ENCODE measurements at places on chromosomes 3 and 15.

DNA sequence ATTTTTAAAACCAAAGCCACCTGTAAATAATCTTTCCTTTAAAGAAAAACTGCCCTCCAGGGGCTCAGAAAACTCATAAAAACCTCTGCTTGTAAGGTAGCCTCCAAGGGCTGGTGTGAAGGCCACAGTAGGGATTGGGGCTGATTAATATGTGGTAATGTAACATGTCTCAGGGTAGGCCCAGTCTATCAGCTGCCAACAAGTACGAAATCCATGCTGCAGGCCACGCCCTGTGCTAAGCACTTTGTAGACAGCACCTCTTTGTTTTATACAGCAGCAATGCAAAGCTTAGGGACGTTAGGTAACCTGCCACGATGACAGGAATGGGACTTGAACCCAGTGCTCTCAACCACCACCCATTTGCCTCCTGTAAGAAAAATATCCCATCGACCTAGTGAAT, 65.6 kb upstream of the PRICKLE2 start:
- DNase-seq, result no peak

DNA sequence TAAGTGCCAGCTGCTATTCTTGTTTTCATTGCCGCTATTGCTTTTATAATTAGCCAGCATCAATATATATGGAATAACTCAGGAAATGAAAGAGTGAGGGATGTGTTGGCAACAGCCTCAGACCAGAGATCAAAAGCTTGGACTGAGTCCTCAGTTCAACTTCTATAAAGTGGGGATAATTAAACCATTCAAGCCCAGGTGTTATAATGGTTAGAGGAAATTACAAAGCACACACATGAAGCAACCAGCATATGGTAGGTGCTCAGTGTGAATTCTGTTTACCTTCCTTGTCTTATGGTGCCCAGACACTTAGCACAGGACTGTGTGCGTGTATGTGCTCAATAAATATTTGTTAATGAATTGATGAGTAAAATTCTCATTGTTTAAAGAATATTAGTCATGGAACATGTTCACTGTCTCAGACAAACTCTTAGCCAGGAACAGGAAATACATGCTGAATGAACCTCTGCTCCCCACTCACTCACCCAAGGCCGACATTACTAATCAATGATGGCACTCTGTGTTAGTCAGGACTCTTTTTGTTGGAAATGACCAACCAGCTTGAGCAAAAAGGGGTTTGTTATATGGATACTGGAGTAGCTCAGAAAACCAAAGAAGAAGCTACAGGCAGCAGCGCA, 16.7 kb upstream of the CCDC174 start:
- no peak for DNase-seq

GRCh38 chr3:101509281-101509680, 3.7 kb downstream of the SENP7 start:
- no peak for DNase-seq

DNA sequence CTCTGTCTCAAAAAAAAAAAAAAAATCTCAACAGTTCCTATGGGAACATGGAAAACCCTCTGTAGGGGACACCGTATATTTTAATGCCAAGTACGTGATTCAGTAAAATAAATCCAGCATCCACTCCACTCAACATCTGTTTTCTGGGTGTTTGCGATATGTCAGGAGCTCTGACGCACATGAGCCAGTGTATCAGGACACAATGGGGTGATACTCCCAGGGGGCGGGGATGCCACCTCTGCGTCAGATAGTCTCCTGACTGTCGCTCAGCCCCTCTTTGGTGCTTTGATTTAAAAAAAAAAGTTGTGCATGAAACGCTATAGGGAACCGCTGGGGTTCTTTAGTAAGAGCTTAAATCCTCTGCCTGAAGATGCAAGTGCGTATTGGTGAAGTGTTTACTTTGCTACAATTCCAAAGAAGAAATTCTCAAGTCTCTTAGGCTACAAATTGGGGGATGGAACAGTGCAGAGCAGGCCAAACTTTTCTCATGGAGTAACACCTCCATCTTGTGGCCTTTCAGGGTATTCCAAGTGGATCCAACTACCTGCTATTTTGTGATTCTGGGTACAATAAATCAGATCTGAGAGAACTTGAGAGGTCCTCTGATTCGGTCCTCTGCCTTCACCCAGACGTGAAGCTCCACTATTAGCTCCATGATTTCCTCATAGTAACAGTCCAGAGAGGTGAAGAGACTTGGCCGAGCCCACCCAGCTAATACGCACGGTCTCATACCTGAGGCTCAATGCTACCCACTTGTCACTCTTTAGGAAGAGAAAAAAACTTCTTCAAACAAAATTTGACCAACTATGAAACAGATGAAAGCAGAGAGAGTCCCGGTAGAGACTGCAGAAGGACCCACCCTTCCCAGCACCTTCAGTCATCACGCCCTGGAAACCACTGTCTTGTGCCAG, 9.3 kb upstream of the NR2E3 start:
- no peak for DNase-seq

DNA sequence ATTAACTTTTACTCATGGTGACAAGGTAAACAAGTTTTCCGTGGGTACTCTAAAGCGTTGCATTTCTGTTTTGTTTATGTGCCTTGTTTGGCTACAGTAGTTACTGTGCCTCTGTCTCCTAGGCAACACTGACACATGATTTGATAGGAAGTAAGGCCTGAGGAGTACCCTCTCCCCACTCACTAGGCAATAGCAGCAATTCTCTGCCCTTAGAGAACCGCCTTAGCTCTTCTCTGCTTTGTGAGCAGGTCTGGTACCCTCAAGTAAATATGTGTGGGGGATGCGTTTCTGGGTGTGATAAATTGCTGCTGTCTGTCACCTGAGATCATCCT, at the start of gene IL5RA:
Gene IL5RA, minus strand, starts transcription at position 76 of the 332 bp plus-strand sequence. CDS start 5,390 bp downstream, outside the sequence.
- DNase-seq, result no peak

DNA sequence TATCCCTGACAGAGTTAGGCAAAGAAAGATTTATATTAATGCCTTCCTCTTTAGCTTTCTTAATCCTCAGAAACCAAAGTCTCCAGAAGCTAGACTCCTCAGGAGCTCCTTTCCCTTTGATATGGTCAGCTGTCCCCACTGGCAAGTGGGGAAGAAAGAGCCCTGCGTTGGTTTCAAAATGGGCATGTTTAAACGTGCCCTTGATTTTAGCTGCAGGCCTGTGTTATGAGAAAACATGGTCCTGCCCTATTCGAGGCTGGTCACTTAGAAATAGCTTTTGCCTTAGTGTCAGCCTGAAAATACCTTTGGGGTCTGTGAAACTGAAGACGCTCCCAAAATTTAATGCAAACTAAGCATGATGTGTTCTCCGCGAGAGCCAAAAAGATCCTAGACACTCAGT, 135.5 kb upstream of the RARB start:
- no peak for DNase-seq

DNA sequence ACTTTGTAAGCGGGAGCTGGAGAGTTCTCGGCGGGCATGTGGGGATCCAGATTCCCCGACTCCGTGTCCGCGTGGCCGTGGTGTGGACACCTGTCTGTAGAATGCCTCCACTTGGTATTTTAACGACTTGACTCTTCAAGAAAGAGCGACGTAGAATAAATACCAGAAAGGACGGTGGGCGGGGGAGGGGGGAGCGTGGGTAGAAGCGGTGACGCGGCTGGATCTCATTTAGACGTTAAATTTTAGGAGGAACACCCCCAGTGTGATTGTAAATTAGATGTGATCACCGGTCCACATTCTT, 620 bp upstream of the PYGO1 start:
- no peak for DNase-seq

DNA sequence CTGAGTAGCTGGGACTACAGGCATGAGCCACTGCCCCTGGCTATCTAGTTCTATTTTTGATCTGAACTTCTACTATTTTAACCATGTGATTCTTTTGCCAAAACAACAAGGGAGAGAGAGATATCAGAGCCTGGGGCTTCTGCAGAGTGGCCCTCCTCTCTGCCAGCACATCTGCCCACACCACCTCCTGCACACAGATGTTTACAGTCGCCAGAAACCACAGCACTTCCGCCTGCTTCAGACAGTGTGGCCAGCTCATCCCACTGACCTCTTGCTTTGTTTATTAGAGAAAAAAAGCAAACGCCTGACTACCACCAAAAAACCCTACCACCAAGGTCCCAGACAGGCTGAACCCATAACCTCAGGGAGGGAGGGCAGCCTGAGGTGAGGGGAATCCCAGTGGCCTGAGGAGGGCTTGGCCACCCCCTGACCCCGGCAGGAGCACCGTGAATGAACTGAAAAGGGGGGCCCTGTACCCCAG, 85.9 kb upstream of the ABHD2 start:
- no peak for DNase-seq

DNA sequence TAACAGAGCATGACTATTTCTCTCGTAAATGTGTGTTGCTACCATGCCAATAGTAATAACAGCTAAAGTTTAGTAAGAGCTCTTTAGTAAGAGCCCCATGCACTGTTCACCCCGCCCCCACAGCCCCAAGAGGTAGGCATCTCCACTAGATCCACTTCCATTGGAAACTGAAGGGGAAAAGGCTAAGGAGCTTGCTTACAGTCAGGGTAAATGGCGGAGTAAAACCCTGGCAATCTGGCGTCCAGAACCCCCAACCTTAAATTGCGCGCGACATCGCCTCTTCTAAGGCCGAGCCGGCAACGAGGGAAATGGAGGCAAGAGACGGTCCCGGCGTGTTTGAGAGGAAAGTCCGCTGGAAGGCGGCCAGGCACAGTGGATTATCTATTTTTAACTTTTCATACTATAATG, 654 bp upstream of the C3orf38 start:
- DNase-seq, result peak; percentile 67

DNA sequence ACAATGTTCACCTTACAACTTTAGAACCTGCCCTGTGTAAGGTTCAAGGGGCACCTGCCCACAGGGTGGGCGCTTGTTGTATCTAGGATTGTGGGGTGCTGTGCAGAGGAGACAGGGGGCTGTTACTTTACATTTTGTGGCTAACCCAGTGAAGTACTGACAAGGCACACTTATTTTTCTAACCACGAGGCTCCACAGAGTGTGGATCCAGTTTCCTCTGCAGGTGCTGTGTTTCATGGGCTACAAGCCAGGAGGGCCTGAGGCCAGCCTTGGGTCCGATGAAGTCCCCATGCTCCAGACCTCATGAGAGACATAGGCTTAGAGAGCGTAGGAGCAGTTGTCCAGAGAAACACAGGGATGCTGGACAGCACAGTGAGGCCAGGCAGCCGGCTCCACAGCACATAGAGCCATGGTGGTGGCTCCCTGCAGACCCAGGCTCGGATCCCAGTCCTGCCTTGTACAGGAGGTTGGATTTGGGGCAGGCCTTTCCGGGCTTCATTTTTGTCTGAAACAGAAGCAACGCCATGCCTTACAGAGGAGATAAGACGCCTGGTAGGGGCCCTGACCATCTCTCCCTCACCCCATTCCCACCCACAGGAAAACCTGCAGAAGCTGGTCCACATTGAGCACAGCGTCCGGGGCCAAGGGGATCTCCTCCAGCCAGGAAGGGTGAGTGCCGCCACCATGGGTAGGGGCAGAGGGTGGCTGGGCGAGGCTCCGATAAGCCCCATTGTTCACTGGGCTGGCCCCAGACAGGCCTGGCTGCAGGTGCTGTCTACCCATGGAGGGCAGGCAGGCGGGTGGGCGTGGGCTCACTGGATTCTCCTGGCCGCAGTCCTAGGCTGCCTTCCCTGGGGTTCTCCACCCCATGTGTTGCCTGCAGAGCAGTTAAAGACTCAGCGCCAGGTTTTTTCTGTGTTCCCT, 40.1 kb upstream of the NR2C2 start:
- DNase-seq, result no peak

GRCh38 chr3:114624047-114624445, 330.2 kb downstream of the TIGIT start:
- DNase-seq, result no peak

DNA sequence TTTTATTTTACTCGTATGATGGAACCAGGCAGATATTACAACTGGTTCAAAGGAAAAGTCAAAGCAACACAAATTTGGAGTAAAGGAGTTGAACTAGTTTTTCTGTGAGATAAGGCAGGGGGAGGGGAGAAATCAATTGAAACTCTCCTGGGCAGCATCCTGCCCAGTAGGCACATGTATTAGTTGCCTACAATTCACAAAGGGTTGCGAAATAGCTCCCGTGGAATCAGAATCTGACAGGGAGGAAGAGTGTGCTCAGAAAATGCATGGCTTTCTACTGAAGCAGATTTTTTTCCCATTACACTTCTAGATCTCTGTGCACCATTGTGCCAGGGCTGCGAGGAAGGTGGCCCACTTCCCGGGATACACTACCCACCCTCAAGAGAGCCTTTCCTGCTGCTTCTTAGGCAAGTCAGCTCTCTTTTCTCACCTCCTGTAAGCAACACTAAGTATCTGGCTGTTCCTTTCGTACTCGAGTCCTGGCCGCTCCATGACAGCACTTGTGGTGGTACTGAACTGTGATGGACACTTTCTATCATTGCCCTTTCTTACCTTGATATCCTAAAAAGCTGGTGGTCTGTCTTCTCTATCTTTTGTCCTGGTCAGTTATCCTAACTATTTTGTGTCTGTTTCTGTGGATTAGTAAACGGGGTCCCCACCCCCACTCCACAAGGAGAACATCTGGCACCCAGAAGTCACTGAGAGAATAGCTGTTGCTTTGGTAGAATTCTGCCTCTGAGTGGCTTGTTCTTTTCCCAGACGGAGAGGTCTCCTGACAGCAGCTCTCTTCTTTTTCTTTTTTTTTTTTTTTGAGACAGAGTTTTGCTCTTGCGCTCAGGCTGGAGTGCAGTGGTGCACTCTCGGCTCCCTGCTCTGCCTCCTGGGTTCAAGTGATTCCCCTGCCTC, 74.8 kb downstream of the RPL39L start:
- no peak for DNase-seq

DNA sequence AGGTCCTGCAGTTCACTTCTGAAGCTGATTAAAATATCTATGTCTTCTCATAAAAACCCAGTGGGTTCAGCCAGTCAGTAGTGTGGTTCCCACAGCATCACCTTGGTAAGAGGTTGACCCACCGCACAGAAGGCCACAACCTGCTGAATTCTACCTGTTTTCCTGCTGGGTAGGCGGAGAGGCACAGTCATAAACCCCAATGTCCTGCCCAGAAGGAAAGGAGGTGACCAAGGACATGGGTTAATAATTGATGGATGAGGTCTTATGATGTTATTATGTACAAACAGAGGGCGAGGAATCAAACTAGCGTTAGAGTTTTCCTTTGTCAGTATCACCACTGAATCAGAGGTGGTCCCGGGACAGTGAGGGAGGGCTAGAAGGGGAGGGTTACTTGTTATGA, 27.8 kb downstream of the CA12 start:
- DNase-seq, result no peak

GRCh38 chr3:14587740-14588360, 47.7 kb upstream of the GRIP2 start:
- DNase-seq, result no peak

DNA sequence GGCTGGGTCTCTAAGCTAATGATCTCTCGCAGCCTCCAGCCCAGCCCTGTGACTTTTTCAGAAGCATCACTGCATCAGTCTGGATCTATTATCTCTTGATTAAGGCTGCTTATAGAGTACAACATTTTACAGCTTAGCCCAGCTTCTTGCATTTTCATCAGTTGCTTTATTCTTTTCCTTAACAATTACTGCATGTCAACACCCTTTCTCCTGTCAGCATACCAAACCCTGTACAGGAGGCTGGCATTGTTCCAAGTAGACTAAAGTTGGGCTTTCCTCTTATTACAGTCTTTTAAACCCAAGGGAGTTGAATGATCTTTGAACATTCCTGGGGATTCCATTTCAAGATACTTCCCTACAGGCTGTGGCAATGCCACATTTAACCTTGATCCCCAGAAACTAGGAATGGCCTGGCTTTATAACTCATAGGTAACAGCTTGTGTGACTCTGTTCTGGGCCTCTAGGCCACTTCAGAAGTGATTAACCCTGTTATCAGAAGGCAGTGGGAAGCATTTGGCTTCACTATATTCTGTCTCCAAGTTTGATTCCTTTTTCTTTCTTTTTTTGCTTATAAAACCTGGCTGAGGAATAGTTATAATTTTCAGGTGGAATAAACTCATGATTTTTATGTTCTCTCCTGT, 182.9 kb downstream of the KCNMB2 start:
- DNase-seq, result no peak

GRCh38 chr3:46898321-46899150, 21.0 kb downstream of the PTH1R start:
- no peak for DNase-seq
